ENCODE measurements at places on chromosomes 7 and 10.

- DNase-seq, result no peak
Observed at GRCh38 chr7:1081336-1081735, 6.6 kb upstream of the GPER1 start.

GRCh38 chr10:71127773-71128172, 84.6 kb upstream of the UNC5B start:
- no peak for DNase-seq

DNA sequence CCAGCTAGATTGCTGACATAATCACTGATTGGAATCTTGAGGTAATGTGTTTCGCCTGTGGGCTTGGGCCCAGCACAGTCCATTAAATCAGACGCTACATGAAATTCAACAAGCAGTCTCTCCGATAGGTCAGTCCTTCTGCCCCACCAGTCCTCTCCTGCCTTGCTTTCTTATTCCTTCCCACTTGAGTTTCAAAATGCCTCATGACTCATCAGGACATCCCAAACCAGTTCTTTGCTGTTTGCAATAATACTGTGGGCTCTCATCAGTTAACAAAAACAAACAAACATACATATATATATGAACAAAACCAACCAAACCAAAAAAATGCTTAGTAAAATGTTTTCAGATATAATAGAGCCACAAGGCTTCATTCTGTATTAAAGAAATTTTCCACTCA, 599.0 kb downstream of the SORCS1 start:
- DNase-seq, result no peak

DNA sequence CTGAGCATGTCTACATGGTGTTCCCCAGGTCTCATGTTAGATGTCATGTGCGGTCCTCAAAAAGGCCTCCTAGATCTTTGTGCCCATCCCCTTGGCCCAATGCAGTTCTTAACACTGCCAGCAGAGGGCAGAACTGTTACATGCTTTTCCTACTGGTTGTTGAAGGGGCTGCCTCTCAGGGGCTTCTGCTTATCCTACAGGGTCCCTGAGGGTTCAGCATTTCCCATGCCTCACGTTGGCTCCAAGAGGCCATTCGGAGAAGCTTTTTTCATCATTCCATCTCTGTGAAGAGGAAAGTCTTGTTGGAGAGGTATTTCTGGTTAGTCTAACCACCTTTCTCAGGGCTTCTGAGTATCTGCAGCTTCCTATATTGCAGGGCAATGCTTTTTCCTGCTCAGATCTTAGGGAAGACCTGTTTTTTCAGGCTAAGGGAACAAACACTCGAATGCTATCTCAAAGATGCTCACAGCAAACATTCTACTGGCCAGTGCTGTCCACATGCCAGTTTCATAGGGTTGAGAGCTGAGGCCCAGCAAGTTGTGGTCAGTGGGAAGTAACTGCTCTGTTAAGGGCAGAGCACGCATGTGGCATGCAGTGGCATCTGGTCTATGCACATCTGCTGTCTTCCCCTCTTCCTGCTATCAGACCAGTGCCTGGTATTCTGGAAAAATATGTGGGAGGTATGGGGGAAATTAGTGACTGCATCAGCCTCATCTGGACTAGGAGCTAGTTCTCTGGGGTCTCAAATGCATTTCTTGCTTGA, 31.5 kb downstream of the MBL2 start:
- DNase-seq, result no peak

DNA sequence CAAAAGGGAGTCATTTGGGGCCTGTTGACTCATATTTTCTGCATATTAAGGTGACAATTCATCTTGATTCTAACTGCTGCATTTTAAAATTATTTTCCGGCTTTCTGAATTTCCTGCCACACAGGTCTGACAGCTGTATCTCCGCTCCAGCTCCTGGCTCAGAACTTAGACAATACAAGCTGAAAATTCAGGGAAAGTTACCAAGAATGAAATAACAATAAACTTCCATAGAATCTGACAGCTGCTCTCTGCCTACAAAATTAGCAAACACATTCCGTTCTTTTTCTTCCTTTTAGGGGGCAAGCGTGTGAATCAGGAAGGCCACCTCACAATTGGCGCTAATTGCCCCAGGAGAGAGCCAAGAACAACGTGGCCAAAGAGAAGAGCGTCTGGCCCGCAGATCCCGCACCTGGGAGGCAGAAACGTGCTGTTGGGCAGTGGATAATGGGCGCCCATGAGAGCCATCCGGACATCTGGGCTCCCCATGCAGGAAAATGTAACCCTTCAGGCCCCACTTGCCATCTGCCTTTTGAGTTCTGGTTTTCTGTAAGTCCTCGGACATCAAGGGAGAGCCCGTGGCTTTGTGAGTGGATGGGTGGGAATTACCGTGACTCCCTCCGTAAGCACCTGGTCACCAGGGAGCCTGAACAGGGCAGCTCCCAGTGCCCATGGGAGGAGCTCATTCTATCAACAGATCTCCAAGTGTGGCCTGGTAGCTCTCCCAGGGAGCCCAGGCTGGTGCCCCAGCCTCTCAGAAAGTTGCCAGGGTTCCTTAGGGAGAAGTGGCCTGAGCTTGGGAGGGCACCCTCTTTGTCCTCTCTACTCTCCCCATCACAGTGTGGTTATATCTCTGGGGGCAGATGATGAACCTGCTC, 5.0 kb downstream of the CLRN3 start:
- DNase-seq, result no peak

- DNase-seq, result no peak
Observed at GRCh38 chr10:66483966-66484365, 441.9 kb upstream of the LRRTM3 start.

DNA sequence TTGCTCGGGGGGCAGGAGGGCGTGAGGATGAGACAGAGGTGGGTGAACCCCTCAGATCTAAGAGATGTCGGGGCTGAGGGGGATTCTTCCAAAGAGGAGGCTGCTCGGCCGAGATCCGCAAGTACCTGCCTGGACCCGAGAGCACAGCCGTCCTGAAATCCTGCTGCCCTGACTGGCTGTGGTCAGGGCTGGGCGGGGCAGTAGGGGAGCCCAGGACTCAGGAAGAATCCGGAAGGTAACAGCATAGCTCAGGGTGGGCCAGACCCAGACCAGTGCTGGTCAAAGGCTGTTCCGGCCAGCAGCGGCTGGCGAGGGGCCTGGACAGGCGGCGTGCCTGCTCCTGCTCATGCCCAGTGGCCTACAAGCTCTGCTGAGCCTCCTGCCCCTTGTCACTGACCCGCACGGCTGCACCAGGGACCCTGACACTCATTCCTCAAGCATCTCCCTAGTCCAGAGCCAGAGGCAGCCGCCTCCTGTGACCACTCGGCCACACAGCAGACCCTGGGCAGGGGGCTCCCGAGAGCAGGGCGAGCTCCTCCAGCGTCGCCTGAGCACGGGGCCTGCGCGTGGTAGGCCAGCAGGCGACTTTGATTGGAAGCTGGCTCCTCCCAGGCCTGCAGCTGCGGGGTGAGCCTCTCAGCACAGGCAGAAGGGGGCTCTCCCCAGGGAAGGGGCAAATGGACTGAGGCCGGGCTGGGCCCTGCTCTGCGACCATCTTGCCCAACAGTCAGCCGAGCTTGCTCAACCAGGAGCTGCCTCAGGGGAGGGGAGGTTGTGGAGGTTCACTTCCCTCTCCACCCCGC, 3.1 kb upstream of the ADAP1 start:
- DNase-seq, result no peak

GRCh38 chr7:93337052-93337451, 104.9 kb downstream of the VPS50 start:
- no peak for DNase-seq

GRCh38 chr7:21544303-21544656, 1.4 kb downstream of the DNAH11 start:
- DNase-seq, result no peak

DNA sequence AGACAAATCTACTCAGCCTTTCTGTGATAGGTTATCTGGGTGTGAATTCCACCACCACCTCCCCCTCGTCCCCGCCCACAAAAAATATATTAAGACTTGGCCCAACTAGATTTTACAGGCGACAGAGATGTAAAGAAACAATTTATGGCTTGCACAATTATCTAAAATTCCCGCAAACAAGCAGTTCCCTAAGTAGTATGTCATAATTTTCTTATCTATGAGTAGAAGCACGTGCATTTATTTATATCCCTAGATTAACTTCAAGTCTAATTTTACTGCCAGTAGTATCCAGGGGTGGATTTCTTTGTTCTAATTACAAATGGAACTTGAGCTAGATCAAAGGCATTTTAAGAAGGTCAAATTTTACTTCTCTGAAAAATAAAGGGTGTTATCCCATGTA, 1.7 kb downstream of the TSPAN12 start:
- DNase-seq, result no peak

- no peak for DNase-seq
Observed at GRCh38 chr7:47408675-47409074, 173.2 kb downstream of the TNS3 start.

DNA sequence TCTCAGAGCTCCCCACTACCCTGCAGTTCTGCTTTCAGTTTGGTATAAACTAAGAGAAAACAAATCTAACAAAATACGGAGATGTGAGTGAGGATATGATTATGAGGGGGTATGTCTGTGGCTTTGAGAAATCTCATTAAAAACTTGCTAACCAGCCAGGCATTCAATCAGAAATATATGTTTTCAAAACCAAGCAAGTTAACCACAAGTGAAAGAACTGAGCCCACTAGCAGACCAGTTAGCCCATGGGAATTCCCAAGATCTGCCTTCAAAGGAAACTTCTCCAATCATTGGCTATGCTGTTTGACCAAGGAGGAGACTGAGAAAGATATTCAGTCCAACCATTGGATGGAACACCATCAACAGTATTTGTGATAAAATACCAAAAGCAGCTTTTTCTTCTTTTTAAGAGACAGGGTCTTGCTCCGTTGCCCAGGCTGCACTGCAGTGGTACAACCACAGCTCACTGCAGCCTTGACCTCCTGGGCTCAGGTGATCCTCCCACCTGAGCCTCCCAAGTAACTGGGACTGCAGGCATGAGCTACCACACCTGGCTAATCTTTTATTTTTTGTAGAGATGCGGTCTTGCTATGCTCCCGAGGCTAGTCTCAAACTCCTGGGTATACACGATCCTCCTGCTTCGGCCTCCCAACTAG, 41.2 kb downstream of the FGFR2 start:
- no peak for DNase-seq
